ENCODE measurements at places on chromosomes 11 and 22.

GRCh38 chr22:19997561-19998231, 18.9 kb downstream of the ARVCF start:
- no peak for DNase-seq

- DNase-seq, result peak; percentile 81
Observed at GRCh38 chr11:11931461-11932055, 76.9 kb downstream of the DKK3 start.

- no peak for DNase-seq
Observed at GRCh38 chr11:60910711-60911380, 3.1 kb upstream of the TMEM109 start.

DNA sequence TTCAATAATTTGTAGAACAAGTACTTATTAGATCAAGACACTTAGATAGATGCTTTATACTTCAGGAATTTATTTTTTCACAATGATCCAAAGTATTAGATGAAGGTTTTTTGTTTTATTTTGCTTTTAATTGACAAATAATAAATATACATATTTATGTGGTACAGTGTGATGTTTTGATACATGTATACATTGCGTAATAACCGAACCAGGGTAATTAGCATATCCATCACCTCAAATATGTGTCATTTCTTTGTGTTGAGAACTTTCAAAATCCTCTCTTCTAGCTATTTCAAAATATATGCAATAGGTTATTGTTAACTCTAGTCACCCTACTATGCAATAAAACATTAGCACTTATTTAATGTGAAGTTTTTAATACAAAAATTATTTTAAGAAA, 21.4 kb downstream of the TRIM5 start:
- DNase-seq, result no peak

DNA sequence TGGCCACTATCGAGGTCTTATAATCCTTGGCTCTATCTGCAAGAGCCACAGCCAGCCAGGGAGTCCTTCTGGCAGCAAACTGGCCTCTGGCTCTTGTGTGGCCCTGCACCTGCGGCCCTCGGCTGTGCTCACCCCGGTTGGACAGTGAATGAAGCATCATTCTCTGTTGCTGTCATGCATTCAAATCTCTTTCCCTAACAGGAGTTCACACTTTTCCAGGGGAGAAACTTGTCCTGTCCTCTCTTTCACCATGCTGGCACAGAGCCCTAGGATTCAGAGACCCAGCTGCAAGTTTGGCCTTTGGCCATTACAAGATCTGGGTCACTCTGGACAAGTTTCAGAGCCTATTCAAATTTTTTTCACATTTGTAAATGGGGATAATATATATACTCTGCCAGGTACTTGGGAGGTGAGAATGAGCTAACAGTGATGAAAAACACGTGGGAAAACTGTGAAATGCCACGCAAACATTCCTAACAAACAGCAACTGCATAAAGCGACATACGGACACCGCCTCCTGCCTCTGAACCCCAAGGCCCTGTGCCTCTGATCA, 34.2 kb downstream of the TMEM184B start:
- DNase-seq, result peak; percentile 82

- no peak for DNase-seq
Observed at GRCh38 chr11:94747146-94747545, 21.0 kb upstream of the AMOTL1 start.

DNA sequence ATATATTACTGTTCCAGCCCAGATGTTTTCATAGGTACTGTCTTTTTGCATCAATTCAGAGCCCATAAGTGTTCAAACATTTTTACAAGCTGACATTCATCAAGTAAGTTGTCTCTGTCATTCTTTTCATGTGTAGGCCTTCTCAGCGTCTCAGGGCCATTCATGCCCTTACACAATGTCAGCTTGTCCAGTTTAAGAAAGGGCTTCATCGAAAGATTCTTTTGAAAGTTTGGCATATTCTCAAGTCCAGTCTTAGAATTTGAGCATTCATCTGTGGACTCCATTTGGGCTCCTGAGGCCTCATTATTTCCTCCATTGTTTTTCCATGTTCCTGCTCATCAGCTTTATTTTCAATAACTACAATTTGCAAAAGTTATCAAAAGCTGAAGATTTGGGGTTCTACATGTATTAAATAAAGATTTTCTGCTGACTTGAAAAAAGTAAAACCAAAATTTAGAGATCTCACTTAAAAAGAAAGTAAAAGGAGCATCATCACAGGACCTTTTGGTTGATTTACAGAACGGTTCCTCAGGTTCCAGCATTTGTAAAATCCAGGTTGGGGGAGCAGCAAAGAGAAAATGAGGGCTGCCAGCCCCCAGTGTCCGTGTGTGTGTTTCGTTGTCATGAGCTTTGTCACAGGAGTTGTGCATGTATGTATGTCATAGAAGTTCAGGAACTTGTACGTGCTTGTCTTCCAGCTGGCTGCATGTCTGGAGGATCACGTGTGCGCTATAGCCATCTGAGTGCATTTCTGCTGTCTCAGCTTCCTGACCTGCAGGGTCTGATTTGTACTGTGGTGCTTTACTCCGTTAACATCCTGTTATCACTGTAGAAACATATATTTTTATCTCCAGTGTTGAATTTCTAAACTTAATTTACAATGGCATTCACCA, 15.6 kb downstream of the MOV10L1 start:
- DNase-seq, result peak; percentile 18

- DNase-seq, result no peak
Observed at GRCh38 chr11:19279451-19279850, 38.7 kb upstream of the E2F8 start.

- DNase-seq, result no peak
Observed at GRCh38 chr11:47656260-47656885, 14.0 kb upstream of the MTCH2 start.

- no peak for DNase-seq
Observed at GRCh38 chr11:64558065-64558745, 32.8 kb upstream of the SLC22A12 start.

- DNase-seq, result peak; percentile 82
Observed at GRCh38 chr11:61627850-61628661, 47.2 kb upstream of the SYT7 start.

DNA sequence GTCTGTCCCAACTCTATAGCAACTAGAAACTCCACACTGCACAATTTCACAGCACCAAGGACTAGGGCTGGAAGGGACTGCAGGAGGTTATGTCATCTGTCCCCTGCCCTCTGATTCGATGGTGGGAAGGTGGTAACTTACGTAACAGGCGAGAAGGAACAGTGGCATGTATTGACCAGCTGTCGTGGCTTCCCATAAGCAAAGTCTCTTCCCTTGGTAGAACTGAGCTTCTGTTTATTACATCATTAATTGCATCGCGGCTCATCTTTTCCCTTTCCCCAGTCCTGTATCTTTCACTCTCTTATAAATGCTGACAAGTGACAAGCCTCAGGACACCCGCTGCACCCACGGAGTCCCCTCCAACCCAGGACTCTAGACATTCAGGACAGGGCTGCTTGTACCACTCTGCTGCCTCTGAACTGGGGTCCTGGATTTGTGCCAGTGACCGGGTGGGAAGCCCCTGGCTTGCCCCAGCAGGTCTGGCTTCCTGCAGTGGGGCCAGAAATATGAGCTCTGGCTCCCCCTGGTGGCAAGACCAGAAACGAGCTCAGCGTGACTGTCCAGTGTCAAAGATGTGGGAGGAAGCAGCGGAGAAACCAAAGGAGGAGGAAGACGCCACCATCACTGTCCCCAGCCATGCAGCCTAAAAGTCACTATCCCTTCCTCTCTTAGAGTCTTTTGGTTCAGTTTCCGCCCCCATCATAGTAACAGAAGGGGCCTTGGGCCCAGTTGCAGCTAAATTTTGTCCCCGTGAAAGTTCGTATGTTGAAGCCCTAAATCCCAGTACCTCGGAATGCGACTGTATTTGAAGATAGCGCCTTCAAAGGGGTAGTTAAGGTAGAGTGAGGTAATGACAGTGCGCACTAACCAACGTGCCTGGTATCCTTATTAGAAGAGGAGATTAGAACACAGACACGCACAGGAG, 84.5 kb downstream of the ISX start:
- DNase-seq, result peak; percentile 37

GRCh38 chr11:93570759-93571413, 27.7 kb upstream of the SMCO4 start:
- peak; percentile 75 for DNase-seq

GRCh38 chr11:111975076-111975806, 38.1 kb downstream of the DIXDC1 start:
- DNase-seq, result no peak
